Right lobe of liver (tissue), 6 donors: ENCODE measurements at places on chromosomes 4 and X. TPM values are rescaled to one million over a fixed set of nuclear protein-coding genes. Genes with fewer than 3 reads are reported as not detected.
A peak's percentile ranks its signal among the peaks of the same experiment; 100 is the strongest.

SLC9A7 gene
- 6.3 TPM for total RNA-seq

C4orf51 gene
- not detected for total RNA-seq

SLC26A1 gene
- total RNA-seq, result 27.4 TPM

PNMA5 gene
- total RNA-seq, result not detected

KLKB1 gene
- 114 TPM for total RNA-seq

CT45A2 gene
- total RNA-seq, result not detected

RPS6KA6 gene
- 0.88 TPM for total RNA-seq

UBE2D3 gene
- 127 TPM for total RNA-seq

DNA sequence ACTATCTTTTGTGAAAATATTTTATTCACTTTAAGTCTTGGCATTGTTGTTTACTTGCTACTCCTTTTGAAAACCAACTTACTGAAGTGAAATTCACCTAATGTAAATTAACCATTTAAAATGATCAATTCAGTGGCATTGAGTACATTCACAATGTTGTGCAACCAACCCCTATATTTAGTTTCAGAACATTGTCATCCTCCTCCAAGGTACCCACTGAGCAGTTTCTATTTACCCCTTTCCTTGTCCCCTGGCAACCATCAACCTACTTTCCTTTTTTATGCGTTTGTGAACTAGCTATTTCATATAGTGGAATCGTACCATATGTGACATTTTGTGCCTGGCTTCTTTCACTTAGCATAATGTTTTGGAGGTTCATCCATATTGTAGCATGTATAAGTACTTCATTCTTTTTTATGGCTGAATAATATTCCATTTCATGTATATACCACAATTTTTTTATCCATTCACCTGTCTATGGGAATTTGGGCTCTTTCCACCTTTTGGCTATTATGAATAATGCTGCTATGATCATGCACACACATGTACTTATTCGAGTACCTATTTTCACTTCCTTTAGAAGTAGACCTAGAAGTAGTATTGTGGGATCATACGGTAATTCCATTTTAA, 85.0 kb downstream of the WWC2 start:
- DNase-seq, result no peak

DNA sequence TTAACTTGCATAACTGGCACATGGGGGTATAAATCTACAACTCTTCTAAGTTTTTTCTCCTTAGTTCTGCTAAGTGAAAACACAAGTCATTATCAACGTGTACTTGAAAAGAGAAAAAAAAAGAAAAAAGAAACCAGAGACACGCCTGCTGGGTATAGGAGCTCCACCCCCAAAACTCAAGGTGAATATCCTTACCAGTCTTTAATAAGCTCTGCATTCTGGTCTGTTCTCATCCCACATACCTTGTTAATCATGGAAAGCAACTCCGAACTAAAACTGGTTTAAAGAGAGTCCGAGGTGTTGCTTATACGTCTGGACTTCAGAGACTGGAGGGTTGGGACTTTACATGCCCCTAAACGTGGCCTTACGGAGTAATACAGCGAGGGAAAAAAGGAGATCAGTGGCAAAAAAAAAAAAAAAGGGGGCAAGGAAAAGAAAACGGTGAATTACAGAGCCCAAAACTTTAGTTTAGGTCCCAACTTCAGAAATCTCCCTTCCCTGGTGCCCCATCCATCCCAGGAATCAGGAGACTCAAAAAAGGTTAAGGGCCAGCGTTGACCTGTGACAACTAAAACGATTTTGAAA, 1.0 kb downstream of the PGRMC2 start:
- DNase-seq, result no peak

GRCh38 chr4:827209-828081, 1.5 kb upstream of the CPLX1 start:
- peak; percentile 44 for DNase-seq

GRCh38 chr4:146095091-146095690, 80.3 kb upstream of the LSM6 start:
- DNase-seq, result no peak

- no peak for DNase-seq
Measured at GRCh38 chr4:16043642-16044498, 40.0 kb downstream of the PROM1 start.

DNA sequence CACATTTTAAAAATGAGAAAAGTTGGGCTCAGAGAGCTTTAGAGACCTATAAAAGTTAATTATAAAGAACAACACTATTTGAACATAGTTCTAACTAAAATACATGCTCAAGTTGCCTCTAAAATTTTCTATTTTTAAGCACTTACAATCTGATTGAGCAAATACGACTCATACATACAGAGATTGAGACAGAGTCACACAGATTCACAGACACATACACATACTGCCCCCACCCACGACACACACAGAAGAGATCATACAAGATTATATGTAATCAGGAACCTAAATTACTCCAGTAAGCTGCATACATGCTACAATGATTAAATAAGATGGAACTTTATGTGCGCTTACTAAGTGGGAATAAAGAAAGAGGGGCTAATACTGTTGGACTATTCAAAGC, 2.7 kb upstream of the ASB5 start:
- DNase-seq, result no peak

DNA sequence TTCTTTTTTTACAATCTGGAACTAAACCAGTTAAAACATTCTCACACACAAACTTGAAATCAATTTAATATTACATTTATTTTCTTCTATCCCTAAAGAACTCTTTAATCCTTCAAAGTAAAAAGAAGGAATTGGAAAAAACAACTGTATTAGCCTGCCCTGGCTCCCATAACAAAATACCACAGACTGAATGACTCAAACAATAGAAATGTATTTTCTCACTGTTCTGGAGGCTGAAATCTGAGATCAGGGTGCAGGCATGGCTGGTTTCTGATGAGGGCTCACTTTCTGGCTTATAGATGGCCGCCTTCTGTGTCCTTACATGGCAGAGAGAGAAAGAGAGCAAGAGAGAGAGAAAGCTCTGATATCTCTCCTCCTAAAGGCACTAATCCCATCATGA, 149.4 kb downstream of the PDGFRA start:
- no peak for DNase-seq

DNA sequence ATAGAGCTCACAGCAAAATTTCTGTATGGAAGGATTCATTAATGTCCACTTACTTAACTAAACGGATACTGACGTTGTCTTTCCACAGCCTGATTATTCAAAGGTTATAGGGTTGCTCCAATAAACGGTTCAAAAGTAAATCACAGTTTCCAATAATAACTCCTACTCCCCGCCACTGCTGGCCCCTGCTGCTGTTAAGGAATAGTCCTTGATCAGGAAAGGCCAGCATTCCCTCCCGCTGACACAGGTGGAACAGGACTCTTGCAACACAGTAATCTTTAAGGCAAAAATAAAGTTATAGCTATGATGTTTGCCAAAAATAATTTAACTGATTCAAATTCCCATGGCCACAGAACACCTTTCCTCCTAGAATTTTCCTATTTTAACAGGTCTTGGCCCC, 53.9 kb downstream of the FAT1 start:
- DNase-seq, result no peak

DNA sequence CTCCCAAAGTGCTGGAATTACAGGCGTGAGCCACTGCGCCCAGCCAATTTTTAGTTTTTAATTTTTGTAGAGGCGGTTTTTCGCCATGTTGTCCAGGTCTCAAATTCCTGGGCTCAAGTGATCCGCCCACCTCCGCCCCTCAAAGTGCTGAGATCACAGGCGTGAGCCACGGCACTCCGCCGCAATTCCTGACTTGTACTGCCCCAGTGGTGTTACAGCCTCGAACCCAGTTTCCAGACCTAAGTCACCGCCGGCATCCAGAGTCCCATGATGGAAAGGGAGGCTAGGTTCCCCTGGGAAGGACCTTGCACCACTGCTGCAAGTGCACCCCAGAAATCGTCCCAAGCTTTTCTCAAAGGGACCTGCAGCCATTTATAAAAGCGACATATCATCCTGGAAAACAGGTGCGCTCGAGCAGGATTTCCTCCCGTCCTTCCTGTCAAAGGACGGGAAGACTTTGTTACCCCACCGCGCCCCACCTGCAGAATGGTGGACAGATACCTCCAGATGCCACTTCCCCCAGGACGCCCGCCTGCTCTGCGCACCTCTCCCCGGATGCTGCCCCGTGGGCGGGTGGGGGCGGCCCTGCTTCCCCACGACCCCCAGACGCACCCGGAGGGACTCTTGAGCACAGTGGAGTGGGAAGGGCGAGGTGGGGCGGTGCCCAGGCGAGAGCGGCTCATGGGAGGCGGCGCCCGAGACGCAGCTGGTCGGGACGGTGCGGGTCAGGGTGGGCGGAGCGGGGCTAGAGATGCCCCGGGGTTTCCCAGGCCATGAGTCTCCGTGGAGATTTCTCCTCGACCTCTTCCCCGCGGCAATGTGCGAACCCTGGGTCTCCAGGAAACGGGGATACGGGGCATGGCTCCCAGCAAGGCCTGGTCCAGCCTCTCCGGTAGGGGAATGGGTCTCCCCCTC, 947 bp upstream of the RPL10 start:
- DNase-seq, result peak; percentile 84

DNA sequence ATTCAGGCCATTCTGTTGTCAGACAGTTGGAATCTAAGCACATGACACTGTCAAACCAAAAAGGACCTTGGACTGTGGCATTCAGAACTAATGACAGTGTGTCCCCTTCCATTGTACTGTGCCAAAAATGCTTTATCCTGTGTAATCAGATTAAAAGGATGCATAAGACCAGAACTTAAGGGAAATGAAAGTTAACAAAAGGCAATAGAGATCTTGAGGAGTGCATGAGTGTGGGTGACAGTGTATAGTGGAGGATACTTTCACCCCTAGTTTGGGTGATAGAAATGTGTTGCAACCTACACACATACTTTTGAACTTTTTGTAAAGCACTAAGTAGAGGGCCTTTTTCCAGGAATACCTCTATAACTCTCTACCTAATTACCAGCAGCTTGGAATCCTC, 4.5 kb downstream of the CYSLTR1 start:
- DNase-seq, result no peak

DNA sequence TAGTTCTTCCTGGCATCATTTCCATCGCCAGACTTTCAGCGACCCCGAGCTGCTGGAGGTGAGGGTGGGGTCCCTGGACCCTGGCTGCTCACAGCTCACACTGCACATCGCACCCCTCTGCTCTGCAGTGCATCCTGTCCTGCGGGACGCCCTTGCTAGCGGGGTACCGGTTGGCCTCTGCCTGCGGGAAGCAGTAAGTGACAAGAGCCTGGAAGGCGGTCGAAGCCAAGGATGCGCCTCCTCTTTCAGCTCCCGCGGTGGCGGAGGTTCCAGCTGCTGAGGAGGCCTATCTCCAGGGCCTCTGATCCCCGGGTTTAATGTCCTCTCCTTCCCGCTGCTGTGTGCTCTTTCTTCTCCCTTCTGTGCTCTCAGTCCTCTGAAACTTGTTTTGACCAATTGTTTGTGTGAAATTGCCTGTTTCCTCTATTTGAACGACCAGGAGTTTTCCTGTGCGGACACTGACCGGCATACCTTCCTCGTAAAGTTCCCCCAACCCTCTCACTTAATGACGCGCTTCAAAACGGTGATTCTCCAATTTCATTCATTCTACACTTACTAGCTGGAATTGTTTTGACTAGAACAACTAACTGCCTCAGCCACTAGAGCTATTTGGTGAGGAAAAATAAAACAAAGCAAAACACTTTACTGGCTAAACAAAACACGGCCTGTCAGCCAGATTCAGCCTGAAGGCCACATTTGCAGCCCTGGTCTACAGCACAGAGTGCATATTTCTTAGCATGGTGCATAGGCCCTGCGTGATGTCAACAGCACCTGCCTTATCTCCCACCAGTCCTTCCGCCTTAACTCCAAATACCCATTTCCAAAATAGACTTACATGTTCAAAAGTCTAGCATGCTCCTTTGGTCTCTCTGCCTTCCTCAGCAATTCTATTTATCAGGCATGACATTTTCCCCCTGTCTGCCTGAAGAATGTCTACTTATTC, 28.0 kb downstream of the MGAT4D start:
- no peak for DNase-seq

DNA sequence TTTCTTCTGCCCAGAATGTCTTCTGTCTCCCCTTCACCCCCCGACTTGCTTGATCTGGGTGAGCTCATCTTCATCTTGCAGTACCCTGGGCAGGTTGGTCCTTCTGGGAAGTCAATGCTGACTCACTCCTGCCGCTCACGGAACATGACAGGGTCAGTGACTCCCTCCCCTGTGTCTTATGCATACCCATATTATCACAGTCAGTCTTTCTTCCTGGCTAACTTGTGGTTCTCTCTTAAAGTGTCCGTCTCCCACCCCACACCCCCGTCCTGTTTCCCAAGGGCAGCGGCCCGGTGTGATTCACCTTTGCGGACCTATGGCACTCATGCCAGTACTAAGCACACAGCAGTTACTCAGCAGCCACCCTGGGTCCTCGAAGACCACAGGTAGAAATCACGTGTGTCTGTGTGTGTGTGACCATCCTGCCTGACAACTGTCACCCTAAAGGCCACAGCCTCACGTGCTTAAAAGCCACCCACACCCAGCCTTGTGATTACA, 17.7 kb downstream of the IQSEC2 start:
- no peak for DNase-seq

GRCh38 chrX:10769195-10769594, 148.8 kb upstream of the MID1 start:
- DNase-seq, result no peak

DNA sequence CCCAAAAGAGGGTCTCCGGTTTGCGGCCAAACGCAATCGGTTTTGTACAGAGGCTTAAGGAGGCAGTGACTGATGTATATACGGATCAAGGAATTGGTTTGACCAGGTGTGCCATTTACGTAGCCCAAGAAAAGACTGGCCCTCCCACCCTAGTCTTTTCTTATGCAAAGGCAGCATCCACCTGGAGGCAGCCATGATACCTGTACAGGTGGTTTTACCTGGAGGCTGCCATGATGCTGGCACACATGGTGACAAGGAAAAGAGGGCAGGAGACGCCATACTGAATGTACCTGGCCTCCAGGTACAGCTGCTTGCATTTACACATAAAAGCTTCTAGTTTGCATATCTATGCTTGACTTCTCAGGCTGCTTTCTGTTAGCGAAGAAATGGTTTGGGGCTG, 917.7 kb upstream of the INTU start:
- DNase-seq, result no peak

DNA sequence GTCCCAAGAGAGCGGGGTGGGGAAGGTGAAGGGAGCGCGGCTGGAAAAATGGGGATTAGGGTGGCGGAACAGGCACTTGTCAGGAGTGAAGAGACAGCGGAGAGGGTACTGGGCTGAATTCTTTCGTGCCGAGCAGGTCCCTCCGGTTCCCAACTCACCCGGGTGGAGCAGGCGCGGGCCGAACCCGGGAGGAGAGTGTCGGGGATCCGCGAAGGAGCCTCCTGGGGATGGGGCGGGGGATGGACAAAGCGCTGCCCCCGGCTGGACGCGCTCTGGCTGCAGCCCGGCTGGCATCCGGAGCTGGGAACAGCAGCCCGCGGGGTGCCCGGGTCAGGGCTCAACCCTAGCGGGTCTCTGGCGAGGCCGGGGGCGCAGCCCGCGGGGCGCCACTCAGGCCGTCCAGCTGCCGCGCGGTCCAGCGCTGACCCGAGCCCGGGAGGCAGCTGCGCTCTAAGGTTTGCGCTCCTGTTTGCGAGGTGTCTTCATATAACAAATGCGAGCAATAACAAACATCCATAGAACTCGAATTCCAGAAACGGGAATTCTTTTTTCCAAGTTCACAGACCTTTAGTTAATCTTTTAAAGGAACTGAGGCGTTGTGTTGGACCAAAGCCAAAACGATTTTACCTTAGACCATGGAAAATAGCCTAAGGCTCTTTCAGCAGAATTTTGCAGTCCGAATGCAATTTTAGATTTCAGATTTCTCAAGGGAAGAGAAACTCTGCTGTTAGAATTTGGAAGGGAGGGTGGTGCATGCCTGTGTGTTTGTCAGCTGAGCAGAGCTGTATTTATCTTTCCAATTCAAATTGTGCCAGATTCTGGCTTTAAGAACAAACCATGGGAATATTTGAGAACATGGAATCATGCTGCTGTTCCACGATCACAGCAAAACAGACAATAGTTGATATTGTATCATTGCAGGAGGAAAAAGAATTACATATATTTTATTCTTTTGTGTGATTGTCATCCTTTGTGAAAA, 744 bp downstream of the NPY5R start:
- peak; percentile 19 for DNase-seq
